Chondrocyte (in vitro differentiated cells): ENCODE measurements at places on chromosomes 16 and 17. TPM values are rescaled to one million over a fixed set of nuclear protein-coding genes. Genes with fewer than 3 reads are reported as not detected.
A peak's percentile ranks its signal among the peaks of the same experiment; 100 is the strongest.

The SLC38A8 gene
- total RNA-seq, result not detected in 3 replicates

The ELMO3 gene
- total RNA-seq, result 1.1 to 1.2 TPM (median 1.1 TPM) in 3 replicates

The AXIN2 gene
- total RNA-seq, result 3.3 to 6.1 TPM (median 3.7 TPM) in 3 replicates

The ARHGDIA gene
- total RNA-seq, result 452 to 481 TPM (median 476 TPM) in 3 replicates

The HOXB6 gene
- total RNA-seq, result not detected in 3 replicates

- DNase-seq, result no peak
Measured at GRCh38 chr17:72462407-72462806, 341.6 kb downstream of the SOX9 start.

DNA sequence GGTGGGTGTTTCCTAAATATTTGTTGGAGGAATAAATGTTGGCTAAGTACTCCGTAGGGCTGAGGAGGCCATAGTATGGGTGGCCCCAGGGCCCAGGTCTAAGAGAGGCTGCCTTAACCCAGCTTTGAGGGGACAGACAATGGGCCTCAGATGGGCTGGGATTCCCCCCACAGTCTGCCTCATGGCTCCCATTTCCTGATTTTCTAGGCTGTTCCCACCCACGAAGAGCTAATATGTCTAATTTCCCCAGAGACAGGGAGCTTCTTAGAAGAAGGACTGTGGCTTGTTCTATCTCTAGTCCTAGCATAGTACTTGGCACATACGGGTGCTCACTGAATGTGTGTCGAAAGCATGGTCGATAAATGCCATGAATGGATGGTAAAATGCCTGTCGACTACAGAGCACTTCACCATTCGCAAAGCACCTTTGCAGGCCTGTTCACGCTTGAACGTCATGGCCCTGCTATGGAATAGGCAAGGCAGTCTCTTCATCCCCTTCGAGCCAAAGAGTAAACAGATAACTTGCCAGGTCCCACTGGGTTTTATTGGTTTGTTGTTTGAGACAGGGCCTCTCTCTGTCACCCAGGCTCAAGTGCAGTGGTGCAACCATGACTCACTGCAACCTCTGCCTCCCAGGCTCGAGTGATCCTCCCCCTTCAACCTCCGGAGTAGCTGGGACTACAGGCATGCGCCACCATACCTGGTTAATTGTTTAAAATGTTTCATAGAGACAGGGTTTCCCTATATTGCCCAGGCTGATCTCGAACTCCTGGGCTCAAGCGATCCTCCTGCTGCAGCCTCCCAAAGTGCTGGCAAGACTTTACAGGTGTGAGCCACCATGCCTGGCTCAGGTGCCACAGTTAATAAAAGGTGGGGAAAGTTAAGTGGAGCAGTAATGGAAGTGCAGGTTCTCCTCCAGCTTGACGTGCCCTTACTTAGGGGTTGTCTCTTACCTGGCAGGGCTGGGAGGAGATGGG, 9.7 kb downstream of the CHAD start:
- DNase-seq, result no peak

DNA sequence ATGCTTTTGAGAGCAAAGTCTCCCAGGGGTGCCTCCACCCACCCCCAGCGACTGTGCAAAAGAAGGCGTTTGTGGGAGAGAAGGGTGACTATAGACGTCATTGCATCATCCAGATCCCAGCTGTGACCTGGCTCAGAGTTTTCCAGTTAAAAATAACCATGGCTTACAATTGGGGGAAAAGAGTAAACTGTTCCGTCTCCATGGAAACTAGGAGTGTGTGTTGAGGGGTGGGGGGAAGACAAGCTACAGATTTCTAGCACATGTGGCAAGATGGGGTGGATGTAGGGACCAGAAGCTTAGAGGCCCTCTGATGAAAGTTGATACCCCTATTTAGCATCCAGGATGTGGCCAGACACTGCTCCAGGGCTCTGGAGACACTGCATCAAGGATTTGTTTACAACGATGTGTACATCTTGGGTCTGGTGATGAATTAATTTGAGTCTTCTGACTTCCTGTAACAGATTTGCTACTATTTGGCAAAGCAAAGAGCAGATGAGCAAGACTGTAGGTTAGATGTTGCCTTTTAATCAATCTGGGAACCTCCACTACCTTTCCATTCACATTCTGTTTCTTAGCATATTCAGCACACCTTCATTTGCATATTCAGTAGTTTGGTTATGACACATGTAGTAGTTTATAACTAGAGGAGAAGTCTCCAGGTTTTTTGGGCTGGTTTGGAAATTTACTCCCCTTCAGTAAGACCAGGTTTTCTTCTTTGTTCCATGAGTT, 6.2 kb upstream of the DUSP14 start:
- DNase-seq, result no peak

GRCh38 chr16:15689290-15689689, 39.2 kb downstream of the NDE1 start:
- DNase-seq, result no peak

DNA sequence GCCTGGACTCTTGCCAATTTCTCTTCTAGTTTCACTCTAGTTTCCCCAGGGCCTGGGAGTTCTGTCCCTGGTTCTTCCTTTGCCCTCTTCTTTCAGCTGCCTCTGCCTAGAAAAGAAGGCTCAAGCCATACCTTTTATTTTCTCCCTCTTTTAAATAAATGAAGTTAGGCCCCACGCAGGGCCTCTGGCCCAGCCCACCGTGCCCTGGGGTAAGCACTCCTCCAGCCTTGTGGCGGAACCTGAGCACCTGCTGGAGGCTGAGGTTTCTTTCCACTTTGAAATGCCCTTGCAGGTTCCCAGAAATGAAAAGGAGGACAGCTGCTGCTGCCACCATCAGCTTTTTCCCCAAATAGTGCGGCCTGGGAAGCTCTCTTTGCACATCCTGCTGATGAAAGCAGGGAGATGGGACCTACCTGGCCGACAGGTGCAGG, 139.4 kb downstream of the CCDC182 start:
- DNase-seq, result peak; percentile 41

- peak; percentile 68 for DNase-seq
Measured at GRCh38 chr17:41619036-41619926, 5.1 kb downstream of the KRT17 start.
